ENCODE measurements at places on chromosomes 11 and 22.

- no peak for DNase-seq
Observed at GRCh38 chr11:12280838-12281565, 96.4 kb upstream of the PARVA start.

GRCh38 chr11:92480499-92480898 is 255.9 kb downstream of the FAT3 start:
- no peak for DNase-seq

- no peak for DNase-seq
Observed at GRCh38 chr11:1397862-1398527, 8.3 kb downstream of the BRSK2 start.

- DNase-seq = no peak
Observed at GRCh38 chr11:86596861-86597586, 75.4 kb downstream of the ME3 start.

DNA sequence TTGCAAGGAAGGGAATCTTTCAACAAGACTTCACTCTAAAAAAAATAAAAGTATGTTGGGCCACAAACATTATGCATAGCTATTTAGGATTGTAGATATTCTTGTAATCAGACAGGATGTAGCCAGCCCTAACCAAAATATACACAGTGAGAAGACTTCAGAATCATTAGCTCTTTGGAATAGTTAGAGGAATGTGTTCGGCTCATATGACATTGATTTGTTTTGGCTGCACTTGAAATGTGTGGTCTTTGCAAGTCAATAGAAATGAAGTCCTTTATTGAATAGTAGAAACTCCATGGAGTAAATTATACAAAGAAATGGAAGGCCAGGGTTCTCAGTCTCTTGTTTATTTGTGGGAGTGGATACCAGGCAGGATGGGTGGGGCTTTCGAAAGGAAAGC is 692.1 kb downstream of the NTM start:
- no peak for DNase-seq

Measured in stimulated activated CD4-positive, alpha-beta T cell treated with anti-CD3 and anti-CD28 coated beads, Interleukin-12 subunit alpha, Interleukin-12 subunit beta, amount 100 ng/mL, for 48 hours (primary cell).